ENCODE measurements at places on chromosomes 2 and 18.
A peak's percentile ranks its signal among the peaks of the same experiment; 100 is the strongest.

DNA sequence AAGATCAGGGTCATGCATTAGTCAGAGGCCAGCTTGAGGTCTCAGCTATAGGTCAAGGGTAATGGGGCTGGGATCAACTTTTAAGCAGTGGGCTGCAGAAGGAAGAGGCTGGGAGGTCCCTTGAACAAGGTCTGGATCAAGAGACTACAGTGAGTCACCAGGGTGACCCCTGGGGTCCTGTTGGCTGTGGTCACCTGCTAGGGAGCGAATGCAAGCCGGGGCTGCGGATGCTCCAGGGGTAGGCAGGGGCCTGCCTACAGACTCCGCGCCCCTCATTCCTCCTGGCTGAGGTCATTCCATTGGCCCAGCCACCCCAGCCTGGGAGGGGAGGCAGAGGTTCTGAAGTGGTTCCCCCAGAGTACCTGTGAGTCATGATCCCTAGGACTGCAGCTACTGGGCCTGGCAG is 110.4 kb downstream of the CYP26B1 start:
- no peak for DNase-seq

- DNase-seq: no peak
These were observed 30.5 kb downstream of the OLA1 start for GRCh38 chr2:174217869-174218268.

DNA sequence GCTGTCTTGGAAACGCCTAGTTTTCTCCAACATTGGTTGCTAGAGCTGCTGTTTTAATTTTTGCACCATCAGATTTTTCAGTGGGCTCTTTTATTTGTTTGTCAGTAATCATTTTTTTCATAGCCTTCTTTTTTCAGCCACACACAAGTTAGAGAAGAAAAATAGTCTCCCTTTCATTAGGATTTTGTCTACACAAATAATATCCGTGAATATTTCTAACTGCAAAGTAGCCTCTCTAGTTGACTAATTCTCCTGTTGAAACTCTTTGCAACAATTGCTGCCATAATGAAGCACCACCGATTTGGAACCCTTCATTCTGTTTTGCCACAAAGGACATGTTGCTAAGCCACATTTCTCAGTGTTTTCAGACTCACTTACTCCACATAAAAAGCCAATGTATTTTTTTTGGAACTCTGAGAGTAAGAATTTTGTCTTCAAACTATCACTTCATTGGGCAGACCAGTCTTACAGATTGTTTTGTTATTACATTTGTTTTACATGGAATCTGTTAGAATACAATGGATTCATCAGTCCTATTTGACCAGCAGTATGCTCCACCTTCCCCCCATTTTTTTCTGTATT is 9.6 kb downstream of the KCNJ3 start:
- no peak for DNase-seq

- no peak for DNase-seq
These were observed 3.9 kb upstream of the TNFRSF11A start for GRCh38 chr18:62321201-62321600.

GRCh38 chr2:9024575-9024974 is 21.1 kb upstream of the MBOAT2 start:
- DNase-seq: no peak

GRCh38 chr18:13270279-13270855 is 51.8 kb downstream of the LDLRAD4 start:
- no peak for DNase-seq

DNA sequence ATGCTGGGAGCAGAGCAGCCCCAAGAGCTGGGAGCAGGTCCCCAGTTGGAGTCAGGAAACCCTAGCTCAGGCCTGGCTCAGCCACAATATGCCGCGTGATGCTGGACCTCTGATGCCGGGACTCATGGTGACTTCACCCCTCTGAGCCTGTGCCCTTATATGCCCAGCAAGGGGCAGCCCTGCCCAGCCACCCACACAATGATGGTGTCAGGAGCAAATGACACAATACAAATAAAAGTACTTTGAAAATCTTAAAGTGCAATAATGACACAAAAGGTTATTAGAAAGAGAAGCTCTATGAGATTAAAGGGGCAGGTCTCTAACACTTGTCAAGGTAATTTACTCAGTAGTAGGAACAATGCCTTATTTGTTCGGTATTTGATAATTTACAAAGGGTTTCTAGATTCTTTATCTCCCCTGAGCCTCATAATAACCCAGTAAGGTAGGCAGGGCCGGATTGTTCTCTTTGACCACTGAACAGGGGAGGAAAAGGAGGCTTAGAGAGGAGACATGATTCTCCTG is 18.3 kb upstream of the KIF3C start:
- no peak for DNase-seq

DNA sequence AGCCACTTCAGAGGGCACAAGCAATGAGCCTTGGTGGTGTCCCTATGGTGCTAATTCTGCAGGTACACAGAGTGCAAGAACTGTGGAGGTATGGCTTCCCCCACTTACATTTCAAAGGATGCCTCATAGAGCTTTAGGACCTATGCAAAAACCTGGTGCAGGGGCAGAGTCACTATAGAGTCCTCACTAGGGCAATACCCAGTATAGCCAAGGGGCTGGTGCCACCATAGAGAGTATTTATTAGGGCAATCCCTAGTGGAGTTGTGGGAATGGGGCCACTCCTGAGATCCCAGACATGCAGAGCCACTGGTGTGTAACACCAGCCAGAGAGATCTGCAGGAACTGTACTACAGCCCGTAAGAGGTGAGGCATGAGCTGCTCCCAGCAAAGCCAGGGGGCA is 312.2 kb downstream of the SLC4A3 start:
- DNase-seq: no peak

DNA sequence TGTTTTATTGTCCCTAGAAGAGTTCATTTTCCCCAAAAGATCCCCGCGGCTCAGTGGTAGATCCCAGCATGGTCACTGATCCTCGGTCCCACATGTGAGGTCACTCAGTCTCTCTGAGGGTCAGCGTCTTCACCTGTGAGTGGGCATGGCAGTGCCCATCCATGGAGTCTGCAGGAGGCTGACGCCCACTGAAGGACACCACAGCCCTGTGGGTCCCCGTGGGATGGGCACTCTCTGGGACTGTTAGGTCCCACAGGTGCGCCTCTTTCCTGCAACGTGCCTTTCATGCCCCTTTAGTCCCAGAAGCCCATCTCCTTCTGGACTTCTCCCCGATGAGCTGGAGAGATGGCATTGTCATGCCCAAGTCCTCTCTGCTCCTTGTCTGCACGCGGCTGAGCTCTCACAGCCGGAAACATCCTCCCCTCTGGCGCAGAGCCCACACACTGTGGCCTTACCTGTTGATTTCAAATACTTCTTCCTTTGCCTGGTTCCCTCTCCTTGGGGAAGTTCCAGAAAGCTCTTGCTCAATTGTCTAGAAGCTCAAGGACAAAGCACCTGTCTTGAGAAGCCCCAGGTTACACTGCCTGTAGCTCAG is 75.9 kb downstream of the PTGR3 start:
- no peak for DNase-seq

DNA sequence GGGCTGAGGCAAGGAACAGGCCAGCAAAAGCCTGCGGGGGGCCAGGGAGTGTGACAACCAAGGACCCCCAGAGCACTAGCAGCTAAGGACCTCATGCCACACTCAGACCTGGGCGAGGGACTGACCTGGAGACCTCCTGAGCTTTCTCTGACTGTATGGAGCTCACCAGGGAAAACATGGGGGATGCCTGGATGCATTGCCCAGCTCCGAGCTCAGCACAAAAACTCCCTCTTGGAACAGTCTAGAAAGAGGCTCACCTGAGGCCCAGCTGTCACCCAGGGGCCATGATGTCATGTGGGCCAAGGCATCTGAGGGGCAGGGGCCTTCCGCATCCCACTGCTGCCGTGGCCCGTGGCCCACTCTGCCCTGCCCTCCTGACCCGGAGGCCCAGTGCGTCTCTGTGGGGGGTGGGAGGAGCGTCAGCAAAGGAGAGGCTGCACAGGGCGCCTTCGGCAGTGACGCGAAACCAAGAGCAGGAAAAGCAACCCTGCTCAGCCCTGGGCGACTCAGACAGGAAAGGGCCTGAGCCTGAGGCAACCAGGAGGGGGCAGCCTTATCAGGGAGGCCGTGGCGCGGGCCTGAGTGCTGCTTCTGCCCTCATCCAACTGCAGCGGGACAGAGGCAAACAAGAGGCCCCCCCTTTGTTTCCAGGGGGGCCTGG is 57.3 kb upstream of the ALPP start:
- DNase-seq: peak; percentile 78

- no peak for DNase-seq
These were observed 53.4 kb downstream of the LIMS1 start for GRCh38 chr2:108587621-108588020.

Data from stimulated activated CD4-positive, alpha-beta T cell treated with anti-CD3 and anti-CD28 coated beads, Interleukin-15, amount 100 ng/mL, for 24 hours (primary cell).